ENCODE measurements at places on chromosomes 4 and X.

GRCh38 chr4:102116121-102116520, 229.2 kb downstream of the SLC39A8 start:
- DNase-seq, result no peak

DNA sequence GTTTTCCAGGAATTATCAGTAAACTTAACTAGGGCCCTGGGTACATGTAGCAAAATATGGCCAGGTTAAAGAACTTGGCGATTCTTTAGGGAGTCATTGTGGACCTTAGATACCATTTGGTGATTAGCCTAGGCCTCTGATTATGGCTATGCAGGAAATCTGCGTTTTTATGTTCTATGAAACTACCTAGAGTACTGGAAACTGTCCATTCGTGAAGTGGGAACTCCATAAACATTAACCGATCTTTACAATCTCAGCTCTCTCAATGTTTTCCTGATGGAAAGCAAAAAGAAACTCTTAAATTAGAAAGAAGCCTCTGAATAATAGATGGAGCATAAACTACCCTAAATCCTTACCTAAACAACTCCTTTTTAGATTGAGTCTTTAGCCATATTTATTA, 121.9 kb downstream of the SH3RF1 start:
- no peak for DNase-seq

- no peak for DNase-seq
Measured at GRCh38 chrX:30343206-30343605, 34.0 kb upstream of the NR0B1 start.

GRCh38 chr4:152620218-152620617, 59.6 kb downstream of the TMEM154 start:
- DNase-seq, result no peak

DNA sequence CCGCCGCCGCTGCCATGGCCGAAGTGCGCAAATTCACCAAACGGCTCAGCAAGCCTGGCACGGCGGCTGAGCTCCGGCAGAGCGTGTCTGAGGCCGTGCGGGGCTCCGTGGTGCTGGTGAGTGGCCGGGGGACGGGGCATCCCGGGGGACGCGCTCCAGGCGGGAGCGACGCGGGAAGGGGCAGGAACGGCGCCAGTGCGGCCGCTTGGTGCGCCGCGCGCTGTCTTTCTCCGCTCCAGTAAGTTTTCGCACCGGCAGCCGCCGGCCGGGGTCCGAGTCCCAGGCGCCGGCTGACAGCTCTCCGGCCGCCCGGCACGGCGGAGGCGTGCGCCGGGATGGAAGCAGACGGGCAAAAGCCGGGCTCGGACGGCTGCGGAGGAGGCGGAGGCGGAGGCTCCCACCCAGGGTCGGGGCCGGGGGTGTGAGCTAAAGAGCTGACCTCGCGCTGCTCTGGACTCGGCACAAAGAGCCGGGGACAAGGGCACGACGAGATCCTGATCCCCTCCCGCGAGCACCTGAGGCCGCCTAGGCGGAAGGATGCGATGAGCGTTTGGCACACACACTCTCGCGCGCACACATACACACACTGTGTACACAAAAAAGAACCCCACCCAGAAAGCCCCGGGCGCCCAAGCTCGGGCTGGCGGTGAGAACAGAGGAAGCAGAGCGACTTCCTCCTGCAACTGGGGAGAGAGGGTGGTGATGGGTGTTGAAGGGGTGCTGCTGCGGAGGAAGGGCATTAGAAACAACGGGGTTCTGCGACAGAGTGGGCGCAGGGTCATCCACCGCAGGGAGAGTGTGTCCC, 545 bp downstream of the DOCK11 start:
- no peak for DNase-seq

Data from kidney capillary endothelial cell (primary cell).